ENCODE measurements at places on chromosomes 6 and 20. TPM values are rescaled to one million over a fixed set of nuclear protein-coding genes. Genes with fewer than 3 reads are reported as not detected.

Gene C6orf15
- not detected for total RNA-seq

Gene GGT7
- 19.6 TPM for total RNA-seq

GRCh38 chr20:63043348-63044203, 36.8 kb upstream of the BHLHE23 start:
- no peak for DNase-seq

- no peak for DNase-seq
These were observed 62.3 kb downstream of the ESR1 start for GRCh38 chr6:151869787-151870186.

- DNase-seq: no peak
These were observed 34.0 kb downstream of the TRERF1 start for GRCh38 chr6:42417641-42418112.

- DNase-seq: no peak
These were observed 1.9 kb upstream of the PDYN start for GRCh38 chr20:1995531-1996310.

GRCh38 chr20:53071833-53072232, 99.7 kb downstream of the TSHZ2 start:
- DNase-seq: no peak

GRCh38 chr6:87950614-87951013, 97.0 kb upstream of the SPACA1 start:
- no peak for DNase-seq

GRCh38 chr6:78875505-78875904, 8.2 kb downstream of the IRAK1BP1 start:
- no peak for DNase-seq

GRCh38 chr20:59627298-59627697, 23.0 kb downstream of the PHACTR3 start:
- no peak for DNase-seq

DNA sequence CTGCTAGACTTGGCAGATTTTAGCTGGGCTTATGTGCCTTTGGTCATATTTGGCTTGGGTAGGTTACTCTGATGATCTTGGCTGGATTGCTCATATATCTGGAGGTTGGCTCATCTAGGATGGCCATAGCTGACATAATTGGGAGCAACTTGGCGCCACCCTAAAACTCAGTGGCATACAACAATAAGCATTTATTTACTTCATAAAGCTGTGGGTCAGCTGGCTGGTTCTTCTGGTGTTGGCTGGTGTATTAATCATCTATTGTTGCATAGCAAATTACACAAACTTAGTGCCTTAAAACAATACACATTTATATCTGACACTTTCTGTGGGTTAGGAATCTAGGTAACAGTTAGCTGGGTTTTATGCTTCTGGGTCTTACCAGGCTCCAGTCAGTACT, 297.3 kb upstream of the JAG1 start:
- no peak for DNase-seq

GRCh38 chr6:170462366-170463020, 90.6 kb downstream of the PSMB1 start:
- DNase-seq: no peak

DNA sequence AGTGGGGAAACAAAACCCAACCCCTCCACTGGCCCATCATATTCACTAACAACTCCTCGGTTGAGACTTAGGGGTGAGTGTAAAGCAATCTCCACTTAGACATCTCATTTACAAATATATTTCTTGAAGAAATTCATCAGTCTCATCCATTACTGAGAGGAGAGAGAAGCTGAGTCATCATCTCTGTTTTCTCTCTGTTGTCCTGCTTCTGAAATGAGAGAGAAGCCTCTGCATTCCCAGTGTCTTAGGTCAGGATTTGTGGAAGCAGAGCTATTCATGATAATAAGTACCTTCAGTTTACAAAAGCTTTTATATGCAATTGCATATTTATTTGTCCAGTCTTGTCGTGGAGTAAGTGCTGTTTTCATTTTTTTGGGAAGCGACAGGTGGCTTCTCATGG, 879 bp downstream of the MEP1A start:
- no peak for DNase-seq

GRCh38 chr6:72857791-72858585, 236.1 kb downstream of the KCNQ5 start:
- no peak for DNase-seq

DNA sequence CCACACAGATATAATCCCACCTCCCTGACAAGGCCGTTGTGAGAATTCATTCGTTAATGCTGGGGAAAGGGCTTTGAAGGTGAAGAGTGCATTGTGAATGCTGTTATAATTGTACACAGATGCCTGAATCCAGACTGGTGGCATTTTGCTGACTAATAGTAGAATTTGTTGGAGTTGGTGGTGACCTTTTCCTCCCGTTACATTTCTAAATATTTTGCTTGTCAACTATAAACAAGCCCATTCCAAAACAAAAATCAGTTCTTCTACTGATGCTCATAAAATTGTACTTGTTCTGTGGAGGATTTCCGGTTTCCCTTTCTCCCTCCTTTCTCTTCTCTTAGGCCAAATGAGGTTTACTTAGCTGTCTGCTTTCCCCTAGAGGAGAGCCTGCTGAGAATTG, 253.1 kb upstream of the SUPT3H start:
- DNase-seq: no peak

- no peak for DNase-seq
These were observed 263.9 kb upstream of the SULF2 start for GRCh38 chr20:48049171-48049570.

All from tibial nerve (tissue), 4 donors.